ENCODE measurements at places on chromosomes 4 and X.

GRCh38 chr4:112517067-112517634, 1.2 kb upstream of the NEUROG2 start:
- H3K4me1 ChIP-seq = peaks cover 44% of the 10 kb centered on the region
- peaks cover 77% of the 10 kb centered on the region for H3K27me3 ChIP-seq
- H3K4me3 ChIP-seq = peak overlapping the region; percentile 12
- no peak overlapping the region for H3K27ac ChIP-seq

DNA sequence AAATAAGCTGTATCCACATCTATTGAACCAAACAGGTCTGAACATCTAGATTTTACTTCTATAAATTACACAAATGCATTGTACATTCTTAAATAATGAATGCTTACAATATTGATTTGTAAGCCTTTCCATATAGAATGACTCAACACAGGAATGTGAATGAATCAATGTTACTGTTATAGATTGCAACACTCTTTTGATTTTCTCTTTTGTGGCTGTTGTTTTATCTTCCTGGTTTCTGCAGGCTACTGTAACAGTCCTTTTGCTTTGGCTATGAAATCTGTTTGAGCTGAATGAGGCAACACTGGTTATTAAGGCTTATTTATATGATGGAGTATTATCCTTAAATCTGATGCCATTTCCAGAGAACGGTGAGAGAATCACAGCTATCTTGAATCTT, 49.5 kb downstream of the GPR50 start:
- no peaks in the 10 kb centered on the region for H3K4me1 ChIP-seq
- H3K36me3 ChIP-seq = no peaks in the 10 kb centered on the region
- no peaks in the 10 kb centered on the region for H3K27me3 ChIP-seq
- DNase-seq = no peak

DNA sequence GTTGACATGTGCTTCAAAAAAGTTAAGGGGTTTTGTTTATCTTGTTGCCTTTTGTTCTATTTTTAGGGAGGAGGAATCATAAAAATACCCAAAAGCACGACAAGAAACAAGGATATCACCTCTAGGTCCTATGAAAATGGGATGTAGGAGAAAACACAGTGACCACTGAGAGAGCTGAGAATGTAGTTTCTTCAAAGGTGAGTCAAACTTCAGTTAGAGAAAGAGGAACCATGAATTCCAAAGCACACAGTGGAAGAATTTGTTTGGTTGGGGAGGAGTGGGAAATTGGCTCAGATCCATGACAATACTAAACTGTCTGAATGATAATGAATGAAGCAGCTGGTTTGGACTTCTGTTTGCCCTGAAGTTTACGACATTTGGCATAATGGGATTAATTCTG, 19.1 kb upstream of the FRYL start:
- H3K4me3 ChIP-seq = no peak overlapping the region
- H3K27ac ChIP-seq = peak overlapping the region; percentile 19
- H3K36me3 ChIP-seq = no peaks in the 10 kb centered on the region
- no peaks in the 10 kb centered on the region for H3K27me3 ChIP-seq
- no peak for DNase-seq

- H3K4me1 ChIP-seq = peaks cover 22% of the 10 kb centered on the region
- no peaks in the 10 kb centered on the region for H3K36me3 ChIP-seq
- no peak for DNase-seq
- H3K27me3 ChIP-seq = no peaks in the 10 kb centered on the region
- H3K4me3 ChIP-seq = no peak overlapping the region
Measured at GRCh38 chr4:40492691-40493090, 137.0 kb downstream of the RBM47 start.

- H3K27me3 ChIP-seq = no peaks in the 10 kb centered on the region
- H3K4me1 ChIP-seq = no peaks in the 10 kb centered on the region
- DNase-seq = no peak
- H3K36me3 ChIP-seq = no peaks in the 10 kb centered on the region
- H3K27ac ChIP-seq = no peak overlapping the region
Measured at GRCh38 chrX:105109936-105110335, 110.6 kb downstream of the TEX13A start.

DNA sequence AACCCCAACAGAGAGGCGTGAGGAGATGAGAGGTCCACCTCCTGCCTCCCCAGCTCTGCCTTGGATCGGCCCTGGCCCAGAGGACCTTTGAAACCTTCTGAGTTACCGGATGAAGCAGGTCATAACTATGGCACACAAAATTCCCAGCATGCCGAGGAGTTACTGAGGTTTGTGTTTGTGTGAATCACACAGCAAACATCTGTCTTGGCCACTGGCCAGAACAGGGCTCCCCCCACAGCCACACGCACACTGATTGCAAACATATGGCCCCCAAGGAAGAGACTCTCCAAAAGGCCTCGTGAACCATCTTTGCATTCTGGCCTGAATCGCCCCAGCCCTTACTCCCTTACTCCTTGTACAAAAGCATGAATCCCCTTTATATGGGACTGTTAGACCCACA, 18.9 kb downstream of the RPS4X start:
- peaks cover 30% of the 10 kb centered on the region for H3K4me1 ChIP-seq
- peak overlapping the region; percentile 61 for H3K4me3 ChIP-seq
- peaks cover 5% of the 10 kb centered on the region for H3K36me3 ChIP-seq
- peak overlapping the region; percentile 92 for H3K27ac ChIP-seq

DNA sequence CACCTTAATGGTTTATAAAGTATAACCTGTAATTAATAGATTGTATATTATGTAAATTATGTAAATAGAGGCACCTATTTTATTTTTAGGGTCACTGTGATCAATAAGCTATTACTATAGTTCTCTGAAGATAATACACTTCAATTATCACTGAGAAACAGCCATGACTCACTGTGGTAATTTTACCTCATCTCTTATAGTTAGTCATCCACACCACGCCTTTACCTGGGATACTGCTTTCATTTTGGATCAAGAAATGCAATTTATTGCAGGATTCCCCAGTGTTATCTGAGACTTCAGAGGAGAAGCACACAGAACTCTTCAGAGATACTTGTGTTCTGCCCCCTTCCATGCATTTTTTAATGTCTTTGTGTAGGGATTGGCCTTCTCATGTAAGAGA, 348.1 kb upstream of the ATOH1 start:
- H3K27me3 ChIP-seq = no peaks in the 10 kb centered on the region
- H3K4me1 ChIP-seq = no peaks in the 10 kb centered on the region
- no peaks in the 10 kb centered on the region for H3K36me3 ChIP-seq

DNA sequence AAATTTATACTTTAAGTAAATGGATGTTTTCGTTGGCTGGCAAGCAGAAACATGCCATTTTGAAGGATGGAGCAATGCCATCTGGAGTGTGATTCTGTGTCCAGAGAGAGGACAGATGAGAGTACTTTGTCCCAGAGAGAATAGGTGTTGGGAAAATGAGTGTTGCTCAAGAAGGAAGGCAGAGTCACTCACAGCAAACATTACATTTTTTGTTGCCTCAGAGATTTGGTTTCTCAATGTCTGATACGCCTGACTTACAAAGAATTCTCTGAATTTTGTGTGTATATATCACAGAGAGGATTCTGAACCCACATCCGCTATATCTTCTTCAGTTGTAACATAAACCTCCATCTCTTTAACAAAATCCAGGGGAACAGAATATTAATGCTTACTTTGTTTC, 102.8 kb upstream of the PCDH18 start:
- no peaks in the 10 kb centered on the region for H3K36me3 ChIP-seq
- peaks cover 6% of the 10 kb centered on the region for H3K4me1 ChIP-seq
- no peaks in the 10 kb centered on the region for H3K27me3 ChIP-seq
- no peak overlapping the region for H3K4me3 ChIP-seq
- no peak for DNase-seq

- H3K27ac ChIP-seq = no peak overlapping the region
- no peaks in the 10 kb centered on the region for H3K36me3 ChIP-seq
Measured at GRCh38 chr4:55157559-55158277, 32.3 kb upstream of the KDR start.

DNA sequence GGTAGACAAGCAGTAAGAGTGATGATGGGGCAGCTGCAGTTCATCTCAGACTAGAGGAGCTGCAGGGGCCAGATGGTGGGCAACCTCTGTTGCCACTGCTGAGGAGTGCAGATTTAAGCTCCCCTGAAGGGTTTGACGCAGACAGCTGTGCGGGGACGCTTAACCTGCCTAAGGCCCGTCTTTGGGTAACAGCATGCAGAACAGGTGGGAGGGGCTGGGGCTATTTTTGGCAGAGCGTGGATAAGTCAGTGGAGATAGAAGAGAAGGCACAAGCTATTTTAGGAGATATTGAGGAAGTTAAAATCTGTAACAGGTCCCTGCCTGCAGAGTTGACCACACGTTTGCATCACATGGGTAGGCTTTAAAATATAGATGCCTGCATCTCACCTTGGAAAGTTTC, 10.5 kb downstream of the CD99 start:
- H3K4me3 ChIP-seq = no peak overlapping the region
- H3K27ac ChIP-seq = peak overlapping the region; percentile 1
- no peak for DNase-seq
- peaks cover 69% of the 10 kb centered on the region for H3K36me3 ChIP-seq
- H3K4me1 ChIP-seq = peaks cover 92% of the 10 kb centered on the region

DNA sequence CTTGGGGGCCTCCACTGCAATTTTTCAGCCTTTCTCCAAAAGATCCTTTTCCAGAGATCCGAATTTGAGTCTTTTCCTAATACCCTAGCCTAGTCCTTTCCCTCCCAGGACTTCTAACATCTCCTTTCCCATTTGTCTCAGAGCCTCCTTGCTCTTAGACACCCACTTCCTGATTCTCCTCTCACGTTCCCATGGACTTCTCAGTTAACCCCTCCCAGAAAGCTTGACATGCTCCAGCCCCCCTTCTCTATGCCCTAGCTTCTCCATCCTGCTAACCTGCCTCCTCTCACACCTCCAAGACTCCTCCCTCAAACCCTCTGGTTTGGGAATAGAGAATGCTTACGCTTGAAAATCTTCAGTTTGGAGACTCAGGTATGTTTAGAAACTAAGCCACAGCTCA, 2.5 kb downstream of the UBA1 start:
- H3K27ac ChIP-seq = peak overlapping the region; percentile 43
- H3K4me1 ChIP-seq = peaks cover 47% of the 10 kb centered on the region
- H3K36me3 ChIP-seq = peaks cover 20% of the 10 kb centered on the region
- H3K27me3 ChIP-seq = no peaks in the 10 kb centered on the region
- no peak for DNase-seq

DNA sequence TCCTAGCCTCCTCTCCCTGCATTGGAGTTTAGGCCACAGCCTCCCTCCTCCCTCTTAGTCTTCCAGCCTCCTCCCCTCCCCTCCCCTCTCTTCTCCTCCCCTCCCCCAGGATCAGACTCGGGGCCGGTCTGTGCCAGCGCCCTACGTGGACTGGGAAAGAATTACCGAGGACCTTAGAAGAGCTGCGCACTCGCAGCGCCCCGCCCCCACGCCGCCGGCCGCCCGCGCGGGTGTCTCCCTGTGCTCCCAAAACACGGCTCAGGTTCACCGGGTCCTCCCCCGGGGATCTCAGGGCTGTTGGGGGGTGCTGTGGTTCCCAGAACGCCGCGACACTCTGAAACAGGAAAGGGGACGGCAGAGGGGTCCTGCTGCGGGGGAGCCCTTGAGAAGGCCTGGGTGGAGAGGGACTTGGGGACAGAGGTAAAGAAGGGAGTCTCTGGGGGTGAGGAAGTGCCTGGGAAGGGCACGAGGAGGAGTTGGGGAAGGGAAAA, 122.3 kb upstream of the TBL1X start:
- no peaks in the 10 kb centered on the region for H3K27me3 ChIP-seq
- peaks cover 29% of the 10 kb centered on the region for H3K4me1 ChIP-seq
- peak overlapping the region; percentile 48 for H3K27ac ChIP-seq
- H3K4me3 ChIP-seq = peak overlapping the region; percentile 78
- H3K36me3 ChIP-seq = no peaks in the 10 kb centered on the region
- DNase-seq = peak; percentile 65

DNA sequence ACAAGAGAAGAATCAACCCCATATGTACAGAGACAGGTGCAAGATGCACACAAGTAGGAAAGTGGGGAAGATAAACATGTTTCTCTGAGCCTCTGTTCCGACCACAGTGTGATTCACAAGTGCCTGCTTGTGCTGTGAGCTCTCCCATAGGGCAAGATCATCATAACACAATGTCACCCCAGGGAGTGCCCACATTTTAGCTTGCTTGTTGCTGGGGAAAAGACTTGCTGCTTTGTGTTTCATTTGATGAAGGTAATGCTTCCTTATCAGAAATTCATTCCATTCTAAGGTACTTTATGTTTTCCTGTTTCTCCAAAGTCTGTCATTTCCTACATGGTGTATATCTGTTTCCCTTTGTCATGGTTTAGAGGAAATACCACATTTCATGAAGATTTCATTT, 304.5 kb upstream of the DIPK2B start:
- peak overlapping the region; percentile 11 for H3K4me3 ChIP-seq
- H3K27me3 ChIP-seq = no peaks in the 10 kb centered on the region
- peaks cover 67% of the 10 kb centered on the region for H3K4me1 ChIP-seq

- H3K4me1 ChIP-seq = no peaks in the 10 kb centered on the region
- no peak overlapping the region for H3K4me3 ChIP-seq
- H3K27me3 ChIP-seq = peaks cover 3% of the 10 kb centered on the region
- no peak for DNase-seq
Measured at GRCh38 chrX:10811111-10811510, 190.7 kb upstream of the MID1 start.

DNA sequence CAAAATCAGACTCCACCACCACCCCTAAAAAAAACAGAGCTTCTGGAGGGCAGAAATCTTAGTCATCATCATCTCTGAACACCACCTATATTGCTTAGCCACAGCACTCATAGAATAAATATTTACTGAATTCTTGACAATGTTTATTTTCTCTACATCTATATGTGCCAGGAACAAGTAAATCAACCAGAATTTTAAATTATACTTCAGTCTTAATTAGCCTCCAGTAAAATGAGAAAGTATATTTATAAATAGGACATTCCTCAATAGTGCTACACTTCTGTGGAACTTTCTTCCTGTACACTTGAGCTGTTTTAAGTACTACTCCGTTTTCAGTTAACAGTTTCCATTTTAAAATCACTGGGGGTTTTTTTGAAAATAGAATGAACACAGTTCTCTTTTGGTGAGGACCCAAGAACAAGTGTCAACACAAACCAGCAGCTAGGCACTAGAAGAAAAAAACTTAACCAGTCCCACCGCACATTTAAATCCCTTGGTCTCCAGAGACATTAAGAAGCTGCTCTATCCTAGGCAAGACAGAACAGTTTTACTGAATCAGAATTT, 25.5 kb downstream of the SMIM14 start:
- H3K4me3 ChIP-seq = peak overlapping the region; percentile 48
- 0 out of 2 replicates have a peak, but pooled peaks cover 4% of the 10 kb centered on the region for H3K36me3 ChIP-seq
- 0 out of 2 replicates have a peak, but pooled peaks cover 4% of the 10 kb centered on the region for H3K27me3 ChIP-seq
- peaks cover 47% of the 10 kb centered on the region for H3K4me1 ChIP-seq
- H3K27ac ChIP-seq = peak overlapping the region; percentile 64

DNA sequence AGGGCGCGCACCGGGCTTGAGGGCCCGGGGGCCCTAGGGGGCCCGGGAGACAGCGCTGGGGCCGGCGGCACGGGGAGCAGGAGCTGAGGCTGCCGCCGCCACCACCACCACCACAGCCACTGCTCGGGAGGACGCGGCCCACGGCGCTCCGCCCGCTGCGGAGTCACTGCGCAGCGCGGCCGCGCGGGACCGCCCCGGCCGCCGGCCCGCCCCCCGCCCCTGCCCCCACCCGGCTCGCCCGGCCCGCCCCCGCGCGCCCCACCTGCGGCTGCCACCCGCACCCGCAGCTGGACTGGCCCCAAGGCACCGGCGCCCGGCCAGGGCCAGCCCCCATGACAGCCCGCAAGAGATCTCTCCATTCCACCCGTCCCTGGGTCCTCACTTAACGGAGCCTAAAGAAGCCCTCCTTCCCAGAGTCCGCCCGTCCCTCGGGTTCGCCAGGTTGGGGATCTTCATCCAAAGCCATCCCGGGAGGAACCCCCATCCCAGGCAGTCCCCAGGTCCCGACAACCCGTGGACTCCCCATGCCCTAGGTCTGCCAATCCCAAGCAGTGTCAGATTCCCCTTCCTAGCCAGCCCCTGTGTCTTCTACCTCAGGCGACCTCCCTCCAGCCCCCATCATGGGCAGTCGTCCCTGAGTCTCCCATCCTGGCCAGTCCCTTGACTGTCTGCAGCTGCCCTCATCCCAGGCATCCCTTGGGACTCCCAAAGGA, 40.0 kb upstream of the IQSEC2 start:
- peaks cover 15% of the 10 kb centered on the region for H3K27me3 ChIP-seq
- H3K27ac ChIP-seq = no peak overlapping the region
- H3K4me1 ChIP-seq = peaks cover 37% of the 10 kb centered on the region
- H3K4me3 ChIP-seq = peak overlapping the region; percentile 48

Measured in HFFc6 (cell line).